HT-29 (cell line): ENCODE measurements at places on chromosomes 4 and X.

DNA sequence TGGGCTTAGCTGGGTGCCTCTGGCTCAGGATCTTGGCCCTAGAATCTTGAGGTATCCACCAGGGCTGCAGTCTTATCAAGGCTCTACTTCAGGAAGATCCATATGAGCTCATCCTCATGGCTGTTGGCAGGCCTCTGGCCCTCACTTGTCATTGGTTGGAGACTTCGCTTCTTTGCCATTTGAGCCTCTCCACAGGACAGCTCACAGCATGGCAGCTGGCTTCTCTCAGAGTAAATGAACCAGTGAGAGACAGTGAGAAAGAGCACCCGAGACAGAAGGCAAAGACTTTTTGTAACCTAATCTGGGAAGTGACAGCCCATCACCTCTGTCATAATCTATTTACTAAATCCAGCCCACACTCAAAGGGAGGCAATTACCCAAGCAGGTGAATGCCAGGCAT lies 236.8 kb downstream of the GPAT3 start:
- no peak for DNase-seq

DNA sequence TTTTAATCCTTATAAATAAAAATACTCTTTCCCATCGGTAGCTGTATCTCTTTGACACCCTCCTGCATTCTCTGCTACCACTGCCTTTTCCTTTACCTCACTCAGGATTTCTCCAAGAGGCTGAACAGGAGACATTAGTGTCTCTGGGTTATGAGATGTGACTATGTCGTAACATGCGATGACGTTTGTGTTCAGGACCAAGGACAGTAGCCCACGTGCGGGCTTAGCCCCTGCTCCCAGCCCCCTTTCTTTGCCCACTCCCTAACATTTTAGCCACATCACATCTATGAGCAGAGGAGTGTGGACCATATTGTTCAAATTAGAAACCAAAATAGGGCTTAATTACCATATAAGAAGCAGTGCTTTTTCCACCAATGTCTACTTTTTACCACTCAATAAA lies 369.3 kb downstream of the FBXW7 start:
- DNase-seq: no peak

DNA sequence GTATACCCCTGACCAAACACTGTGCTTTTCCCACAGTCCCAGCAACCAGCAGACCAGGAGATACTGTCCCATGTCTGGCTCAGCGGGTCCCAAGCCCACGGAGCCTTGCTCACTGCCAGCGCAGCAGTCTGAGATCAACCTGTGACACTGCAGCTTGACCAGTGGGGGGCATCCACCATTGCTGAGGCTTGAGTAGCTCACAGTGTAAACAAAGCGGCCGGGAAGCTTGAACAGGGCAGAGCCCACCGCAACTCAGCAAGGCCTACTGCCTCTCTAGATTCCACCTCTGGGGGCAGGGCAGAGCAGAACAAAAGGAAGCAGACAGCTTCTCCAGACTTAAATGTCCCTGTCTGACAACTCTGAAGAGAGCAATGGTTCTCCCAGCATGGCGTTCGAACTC lies 58.1 kb downstream of the SLC10A6 start:
- DNase-seq: no peak

GRCh38 chr4:151468715-151469696 lies 60.0 kb downstream of the FHIP1A start:
- no peak for DNase-seq

DNA sequence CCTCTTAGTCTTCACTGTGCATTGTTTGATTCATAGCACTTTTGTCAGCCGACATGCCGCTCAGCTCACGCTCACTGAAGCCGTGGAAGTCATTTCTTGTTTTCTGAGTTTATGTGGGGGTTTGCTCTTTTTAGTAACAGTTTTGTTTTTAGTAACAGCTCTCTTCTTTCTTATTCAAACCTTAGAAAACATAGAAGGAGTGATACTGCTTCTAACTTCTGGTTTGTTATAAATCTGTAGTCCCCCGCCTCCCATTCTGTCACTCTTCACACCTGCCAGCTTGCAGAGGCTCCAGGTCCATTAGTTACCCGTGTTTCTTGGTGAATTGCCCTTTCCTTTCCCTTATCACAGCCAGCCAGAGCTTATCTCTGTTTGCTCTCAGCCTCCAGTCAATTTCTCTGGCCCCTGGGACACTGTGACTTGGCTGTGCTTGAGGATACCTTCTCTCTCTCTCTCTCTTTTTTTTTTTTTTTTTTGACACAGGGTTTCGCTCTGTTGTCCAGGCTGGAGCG lies 50.5 kb downstream of the GRK4 start:
- no peak for DNase-seq

DNA sequence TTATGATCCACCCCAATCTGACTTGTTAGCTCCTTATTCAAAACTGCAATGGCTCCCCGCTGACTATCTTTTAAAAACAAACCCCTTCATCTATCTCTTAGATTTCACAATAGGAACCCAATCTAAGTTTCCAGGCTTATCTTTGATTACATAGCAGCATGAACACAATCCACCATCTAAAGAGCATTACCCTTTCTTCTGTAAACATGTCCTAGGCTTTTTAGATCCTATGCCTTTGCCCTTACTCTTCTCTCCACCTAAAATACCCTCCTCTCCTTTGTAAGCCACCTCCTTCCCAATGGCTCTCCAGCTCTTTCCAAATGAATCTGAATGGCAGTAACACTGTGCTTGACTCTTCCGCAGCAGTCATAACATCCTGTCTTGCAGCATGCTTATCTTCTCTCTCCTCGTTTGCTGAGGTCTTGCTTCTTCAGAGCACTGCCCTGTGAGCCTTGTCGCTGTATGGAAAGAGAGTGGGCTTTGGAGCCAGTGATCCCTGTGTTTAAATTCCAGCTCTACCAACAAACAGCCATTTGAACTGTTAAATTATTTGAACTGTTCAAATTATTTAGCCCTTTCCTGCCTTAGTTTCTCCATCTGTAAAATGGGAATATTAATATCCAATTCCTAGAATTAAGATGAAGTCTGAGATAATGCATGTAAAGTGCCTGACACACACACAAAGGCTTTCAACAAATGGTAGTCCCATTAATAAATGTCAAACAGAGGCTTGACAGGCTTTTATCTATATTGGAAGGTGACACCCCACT lies 16.2 kb upstream of the TSPAN5 start:
- DNase-seq: no peak

DNA sequence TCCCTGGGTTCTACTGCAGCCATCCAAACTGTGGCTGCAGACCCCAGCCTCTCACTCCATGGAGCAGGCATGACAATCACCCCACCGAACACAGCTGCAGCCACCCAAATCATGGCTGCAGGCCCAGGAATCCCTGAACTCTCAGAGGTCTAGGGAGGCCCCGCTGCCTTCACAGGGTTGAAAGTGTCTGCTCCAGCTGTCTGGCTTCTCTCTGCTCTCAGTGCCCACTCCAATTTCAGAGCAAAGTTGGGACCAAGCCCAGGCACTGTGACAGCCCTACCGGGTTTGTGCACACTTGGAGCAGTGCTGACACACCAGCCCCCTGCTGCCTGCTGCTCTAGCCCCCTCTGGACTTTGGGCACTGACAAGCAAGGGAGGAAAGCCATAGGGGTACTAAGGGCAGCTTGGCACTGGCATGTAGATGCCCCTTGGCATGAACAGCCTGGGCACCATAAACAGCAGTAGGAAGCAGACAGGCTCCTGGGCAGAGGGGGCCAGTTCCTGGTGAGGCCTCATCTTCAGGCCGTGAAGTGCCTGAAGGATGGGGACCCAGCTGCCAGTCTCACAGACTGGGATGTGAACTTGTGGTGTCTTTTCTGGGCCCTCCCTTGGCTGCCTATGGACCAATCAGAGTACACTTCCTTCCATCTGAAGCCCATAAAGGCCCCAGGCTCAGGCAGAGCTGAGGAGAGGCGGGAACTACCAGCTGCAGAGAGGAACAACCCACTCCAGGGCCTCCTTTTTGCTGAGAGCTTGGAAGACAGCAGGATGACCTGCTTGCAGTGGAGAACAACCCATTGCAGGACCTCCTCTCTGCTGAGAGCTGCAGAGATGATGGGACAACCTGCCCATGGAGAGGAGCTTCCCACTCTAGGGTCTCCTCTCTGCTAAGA lies 68.8 kb downstream of the TECRL start:
- DNase-seq: no peak

DNA sequence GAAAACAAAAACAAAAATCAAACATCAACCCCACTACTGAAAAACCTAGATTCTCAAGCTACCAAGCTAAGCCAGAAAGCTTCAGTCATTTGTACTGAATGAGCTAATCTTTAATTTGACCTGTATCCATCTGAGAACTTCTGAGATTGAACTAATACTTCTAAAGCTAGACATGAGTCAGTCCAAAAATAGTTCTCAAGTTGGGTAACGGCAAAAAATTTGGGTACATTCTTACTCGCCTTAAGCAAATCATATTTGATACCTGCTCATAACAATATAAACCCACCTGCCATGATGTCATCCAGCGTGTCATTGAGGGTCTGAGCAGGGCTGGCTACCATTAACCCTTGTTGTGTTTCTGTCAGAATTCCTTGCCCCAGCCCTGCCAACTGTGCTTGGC lies 69.7 kb upstream of the COX18 start:
- DNase-seq: no peak

DNA sequence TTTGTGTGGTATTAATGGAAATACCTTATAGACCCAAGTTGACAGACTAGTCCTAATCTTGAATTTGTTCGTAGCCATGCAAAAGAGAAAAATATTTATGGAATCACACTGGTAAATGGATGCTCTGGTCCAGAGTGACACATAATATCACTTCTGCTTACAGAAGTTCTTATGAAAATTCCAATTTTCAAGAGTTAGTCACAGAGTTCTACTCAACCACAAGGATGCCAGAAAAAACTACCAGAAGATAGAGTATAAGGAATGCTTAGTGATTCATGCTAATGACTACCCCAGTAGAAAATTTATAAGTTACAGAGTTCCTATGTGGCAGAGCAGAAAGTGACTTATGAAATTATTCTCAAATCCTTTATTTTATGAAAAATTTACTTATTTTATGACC lies 1384.8 kb downstream of the FAM133A start:
- DNase-seq: no peak

DNA sequence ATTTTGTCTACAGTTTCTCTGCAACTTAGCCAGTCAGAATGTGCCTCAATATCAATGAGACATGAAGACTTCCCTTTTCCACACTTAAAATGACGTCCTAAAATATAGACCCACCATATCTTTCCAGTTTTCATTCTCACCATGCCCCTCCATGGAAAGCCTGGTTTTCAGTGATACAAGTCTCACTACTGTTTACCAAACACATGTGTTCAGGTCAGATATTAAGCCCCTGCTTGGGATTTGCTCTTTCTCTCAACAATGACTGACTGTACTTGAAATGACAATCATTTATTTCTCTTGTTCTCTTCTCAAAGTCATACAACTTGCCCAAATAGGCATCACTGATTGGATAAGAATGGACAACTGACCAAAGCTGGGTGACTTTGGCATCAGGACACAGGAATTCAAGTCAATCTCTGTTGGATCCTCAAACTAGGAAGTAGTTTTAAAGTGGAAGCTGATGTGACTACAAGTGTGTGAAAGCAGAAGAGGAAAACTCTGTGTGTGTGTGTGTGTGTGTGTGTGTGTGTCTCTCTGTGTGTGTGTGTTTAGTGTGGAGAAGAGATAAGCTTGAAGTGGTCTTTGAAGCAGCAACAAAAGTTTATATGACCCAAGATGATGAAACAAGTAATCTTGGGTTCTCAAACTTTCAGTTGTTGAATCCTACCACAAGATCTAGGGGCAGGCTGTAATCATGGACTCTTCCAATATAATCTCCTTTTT lies 217.4 kb upstream of the FGF13 start:
- DNase-seq: no peak

DNA sequence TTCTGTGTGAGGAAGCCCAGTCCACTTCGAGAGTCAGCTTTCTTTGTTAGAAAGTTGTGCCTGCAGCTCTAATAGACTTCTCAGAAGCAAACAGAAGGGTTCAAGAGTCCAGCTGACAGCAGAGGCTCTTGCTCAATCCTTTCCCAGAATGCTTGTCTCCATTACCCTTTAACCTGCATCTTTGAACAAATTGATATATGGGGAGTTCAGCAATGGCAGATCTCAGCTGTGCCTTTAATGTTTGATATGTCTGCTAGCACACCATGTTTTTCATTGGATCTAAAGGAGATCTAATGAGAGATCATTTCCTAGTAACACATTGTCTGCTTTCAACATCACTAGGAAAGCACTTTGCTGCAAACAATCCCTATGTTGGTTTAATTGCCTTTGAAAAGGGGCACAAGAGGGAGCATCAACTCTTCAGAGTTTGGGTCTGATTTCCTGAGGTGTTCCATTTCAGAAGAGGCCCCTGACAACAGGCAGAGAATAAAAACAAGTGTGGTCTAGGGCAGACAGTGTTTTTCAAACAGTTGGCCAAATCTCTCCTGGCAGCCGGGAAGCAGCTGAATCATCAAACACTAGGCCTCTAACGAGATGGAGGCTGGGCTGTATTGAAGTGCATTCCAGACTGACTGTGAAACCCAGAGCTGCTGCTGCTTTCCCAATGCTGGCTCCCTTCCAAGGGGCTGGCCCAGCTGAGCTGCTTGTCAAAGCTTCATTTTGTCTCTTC lies 55.5 kb downstream of the LUZP4 start:
- DNase-seq: peak; percentile 73

- DNase-seq: no peak
These were observed 134.7 kb downstream of the F11 start for GRCh38 chr4:186400676-186401075.

DNA sequence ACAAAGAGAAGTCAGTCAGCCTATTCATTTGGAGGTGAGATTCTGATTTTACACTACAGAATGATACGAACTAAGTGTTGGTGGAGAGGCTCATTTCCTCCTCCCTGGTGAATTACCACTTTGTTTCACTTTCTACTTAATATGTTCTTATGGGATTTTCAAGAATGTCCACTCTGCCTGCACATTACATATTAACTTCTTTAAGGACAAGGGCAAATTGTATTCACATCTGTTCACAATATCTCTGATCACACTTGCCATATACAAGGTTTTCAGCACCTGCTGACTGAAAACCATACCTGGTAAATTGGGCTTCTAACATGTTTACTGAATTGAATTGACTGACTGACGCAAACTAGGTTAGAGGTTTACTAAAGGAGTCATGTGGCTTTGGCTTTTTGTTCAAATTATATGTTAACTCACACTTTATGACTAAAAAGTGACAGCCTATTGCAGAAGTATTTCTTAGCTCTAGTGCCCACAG lies 188.4 kb upstream of the MBNL3 start:
- DNase-seq: no peak

GRCh38 chrX:46754036-46754435 lies 4.9 kb downstream of the SLC9A7 start:
- no peak for DNase-seq

- no peak for DNase-seq
These were observed 185.2 kb downstream of the ANKRD50 start for GRCh38 chr4:124527364-124527763.

DNA sequence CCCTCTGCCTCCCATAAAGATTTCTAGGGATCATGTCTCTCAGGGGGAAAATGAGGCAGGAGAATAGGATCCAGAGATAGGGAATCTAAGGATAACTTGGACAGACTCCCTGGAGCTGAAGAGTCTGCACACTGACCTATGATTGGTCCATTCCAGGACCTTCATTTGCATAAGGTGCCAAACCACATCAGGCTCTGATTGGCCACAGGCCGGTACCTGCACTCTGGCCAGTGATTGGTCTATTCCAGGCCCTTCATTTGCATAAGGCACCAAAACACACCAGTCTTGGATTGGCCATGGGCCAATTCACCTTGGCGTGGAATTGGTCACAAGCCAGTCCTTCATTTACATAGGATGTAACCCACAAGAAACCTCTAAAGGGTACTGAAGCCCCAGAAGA lies 4.0 kb upstream of the HERC5 start:
- DNase-seq: no peak
